ENCODE measurements at places on chromosomes 11 and 22. TPM values are rescaled to one million over a fixed set of nuclear protein-coding genes. Genes with fewer than 3 reads are reported as not detected.

DNA sequence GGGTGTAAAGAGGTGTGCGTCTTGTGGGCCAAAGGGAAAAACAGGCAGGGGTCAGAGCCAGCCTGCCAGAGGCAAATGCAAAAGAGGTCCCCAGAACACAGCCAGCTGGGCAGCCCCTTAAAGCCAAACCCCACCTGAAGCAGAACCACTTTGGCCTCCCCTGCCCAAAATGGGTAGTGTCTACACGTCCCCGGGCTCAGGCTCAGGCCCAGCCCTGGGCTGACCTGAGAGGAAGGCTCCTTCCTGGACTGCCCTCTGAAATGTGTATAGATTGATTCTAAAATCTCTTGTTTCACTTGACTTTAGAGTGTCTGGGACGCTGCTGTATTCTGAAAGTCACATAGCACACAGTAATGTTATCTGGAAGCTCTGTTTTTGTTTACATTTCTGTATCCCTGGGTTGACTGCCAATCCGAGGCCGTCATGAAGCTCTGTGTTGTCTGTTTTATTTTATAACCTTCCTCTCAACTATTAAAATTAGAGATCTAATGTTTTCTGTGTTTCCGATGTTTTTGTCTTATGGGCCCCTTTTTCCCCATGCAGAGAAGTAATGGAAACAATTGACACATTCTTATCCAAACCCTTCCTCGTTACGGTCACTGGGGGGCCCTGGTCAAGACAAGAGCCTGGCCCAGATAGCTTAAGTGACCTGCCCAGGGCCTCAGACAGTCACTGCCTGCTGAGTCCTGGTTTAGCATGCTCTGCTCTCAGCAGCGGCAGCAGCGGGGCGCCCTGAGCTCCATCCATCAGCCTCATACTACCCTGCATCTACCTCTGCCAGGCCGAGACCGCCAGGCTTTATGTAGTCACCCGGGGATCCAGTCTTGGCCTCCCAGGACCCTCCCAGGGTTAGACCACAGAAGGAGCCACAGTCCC lies 10.1 kb downstream of the OVOL1 start:
- no peak for DNase-seq

DNA sequence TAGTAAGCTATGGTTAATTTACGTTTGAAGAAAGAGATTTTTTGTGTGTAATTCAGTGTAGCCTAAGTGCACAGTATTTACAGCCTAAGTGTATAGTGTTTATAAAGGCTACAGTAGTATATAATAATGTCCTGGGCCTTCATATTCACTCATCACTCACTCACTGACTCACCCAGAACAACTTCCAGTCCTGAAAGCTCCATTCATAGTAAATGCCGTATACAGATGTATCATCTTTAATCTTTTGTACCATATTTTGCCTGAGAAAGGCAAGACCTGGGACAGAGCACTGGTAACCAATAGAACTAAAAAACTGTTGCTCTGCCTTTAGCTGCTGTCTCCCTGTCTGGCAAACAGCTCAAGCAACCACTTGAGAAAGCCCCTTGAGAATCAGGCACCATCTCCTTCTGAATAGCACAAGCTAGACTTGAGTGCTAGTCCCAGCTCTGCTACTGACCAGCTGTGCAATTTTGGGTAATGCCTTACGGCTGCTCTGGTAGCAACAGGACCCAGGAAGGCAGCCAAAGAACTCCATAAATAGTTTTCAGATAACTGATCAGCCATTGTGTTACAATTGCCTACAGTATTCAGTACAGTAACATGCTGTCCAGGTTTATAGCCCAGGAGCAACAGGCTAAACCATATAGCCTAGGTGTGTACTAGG lies 131.3 kb downstream of the KCNC1 start:
- DNase-seq = peak; percentile 59

GRCh38 chr11:63574856-63575602 lies 11.8 kb upstream of the PLAAT2 start:
- peak; percentile 78 for DNase-seq

GRCh38 chr22:49203091-49203858 lies 624.4 kb downstream of the BRD1 start:
- no peak for DNase-seq

DNA sequence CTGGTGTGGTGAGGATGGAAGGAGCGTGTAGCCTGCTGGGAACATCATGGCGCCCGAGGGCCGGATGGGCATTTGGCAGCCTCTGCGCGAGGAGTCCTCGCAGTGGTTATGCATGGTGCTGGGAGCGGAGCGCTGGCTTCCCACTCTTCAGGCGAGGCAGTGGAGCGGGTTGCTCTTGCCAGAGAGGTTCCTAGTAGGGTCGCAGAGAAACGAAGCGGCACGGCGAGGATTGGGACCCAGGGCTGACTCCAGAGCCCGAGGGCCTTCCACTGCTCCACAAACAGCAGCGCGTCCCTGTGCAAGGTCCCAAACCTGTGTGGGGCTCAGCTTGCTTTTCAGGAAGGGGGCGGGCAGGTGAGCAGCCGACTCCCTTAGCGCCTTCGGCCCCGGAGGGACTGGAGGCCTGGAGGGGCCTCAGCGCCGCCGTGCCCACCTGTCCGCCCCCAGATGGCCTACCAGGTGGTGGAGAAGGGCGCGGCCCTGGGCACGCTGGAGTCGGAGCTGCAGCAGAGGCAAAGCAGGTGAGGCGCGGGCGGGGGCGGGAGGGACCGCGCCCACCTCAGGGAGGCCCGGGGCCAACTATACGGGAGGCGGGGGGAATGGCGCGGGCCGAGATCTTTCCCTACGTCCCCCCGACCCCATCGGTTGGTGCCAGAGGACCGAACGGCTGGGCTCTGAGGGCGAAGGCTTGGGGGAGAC lies 7.2 kb downstream of the ATG16L2 start:
- DNase-seq = no peak

GRCh38 chr11:22337596-22338485 lies at the start of gene SLC17A6:
SLC17A6 (plus strand) TSS chr11:22338381; CDS start chr11:22338534, 153 bp downstream.
- peak; percentile 56 for DNase-seq

- DNase-seq = no peak
Observed at GRCh38 chr22:49380828-49381114, 446.9 kb downstream of the BRD1 start.

The GVQW3 gene
- 2.4 TPM for total RNA-seq

The SLC16A8 gene
- 0.56 TPM for total RNA-seq
